Frontal cortex (tissue), 4 donors: ENCODE measurements at places on chromosomes 4 and X. TPM values are rescaled to one million over a fixed set of nuclear protein-coding genes. Genes with fewer than 3 reads are reported as not detected.

Gene TLR10
- total RNA-seq, result 1.6 TPM

Gene CBLL2
- not detected for total RNA-seq

Gene CABS1
- not detected for total RNA-seq

Gene OTUD6A
- not detected for total RNA-seq

Gene SPANXA2
- not detected for total RNA-seq

Gene PCDH10
- 110 TPM for total RNA-seq

Gene PLP1
- 11.8 TPM for total RNA-seq

DNA sequence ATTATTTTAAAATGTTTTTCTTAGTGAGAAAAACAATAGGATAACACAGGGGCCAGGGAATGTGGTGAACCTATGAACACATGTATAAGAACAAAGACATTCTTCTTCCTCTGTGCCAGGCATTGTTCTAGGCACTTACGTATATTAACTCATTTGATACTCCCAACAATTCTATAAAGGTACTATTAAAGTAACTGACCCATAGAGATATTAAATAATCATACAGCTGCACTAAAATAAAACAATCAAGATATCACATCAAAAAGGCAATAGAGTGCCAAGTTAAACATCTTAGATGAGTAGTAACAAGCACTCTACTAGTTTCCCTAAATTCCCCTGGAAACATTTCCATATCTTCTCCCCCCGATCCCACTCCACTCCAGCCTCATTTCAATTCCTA, 33.4 kb downstream of the SLC39A8 start:
- no peak for DNase-seq

DNA sequence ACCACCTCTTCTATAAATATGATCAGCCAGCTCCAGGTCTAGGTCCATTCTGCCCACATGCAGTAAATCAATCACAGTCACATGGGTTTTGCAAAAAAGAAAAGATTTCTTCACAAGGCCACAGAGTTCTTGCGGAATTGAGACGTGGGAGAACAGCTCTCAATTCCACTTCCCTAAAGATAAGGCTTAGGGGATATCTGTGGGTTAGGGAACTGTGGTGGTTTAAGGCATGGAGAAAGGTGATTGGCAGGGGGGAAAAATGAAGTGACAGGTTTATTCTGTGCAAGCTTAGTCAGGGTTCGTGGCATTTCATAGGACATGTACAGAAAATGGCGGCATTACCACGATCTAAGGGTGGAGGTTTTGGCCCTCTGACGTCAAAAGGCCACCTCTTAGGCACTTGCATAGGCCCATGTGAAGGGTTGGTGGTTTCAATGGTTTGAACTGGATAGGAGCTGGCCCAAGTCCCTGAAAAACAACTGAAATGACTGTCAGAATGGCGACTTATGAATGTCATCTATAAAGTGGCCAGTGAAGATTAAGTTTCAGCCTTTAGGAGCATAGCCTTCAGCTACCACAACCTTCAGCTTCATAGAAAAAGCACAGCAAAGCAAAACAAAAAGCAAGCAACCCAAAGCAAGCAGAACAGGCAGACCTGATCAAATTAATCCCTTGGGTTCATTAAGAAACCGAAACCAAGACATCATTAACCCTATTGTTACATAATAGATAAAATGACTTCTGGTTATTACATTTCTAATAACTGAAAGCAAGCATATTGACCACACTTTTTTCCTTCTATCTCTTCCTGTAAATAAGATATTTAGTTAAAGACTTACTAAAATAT, 289.8 kb upstream of the SFRP2 start:
- no peak for DNase-seq

DNA sequence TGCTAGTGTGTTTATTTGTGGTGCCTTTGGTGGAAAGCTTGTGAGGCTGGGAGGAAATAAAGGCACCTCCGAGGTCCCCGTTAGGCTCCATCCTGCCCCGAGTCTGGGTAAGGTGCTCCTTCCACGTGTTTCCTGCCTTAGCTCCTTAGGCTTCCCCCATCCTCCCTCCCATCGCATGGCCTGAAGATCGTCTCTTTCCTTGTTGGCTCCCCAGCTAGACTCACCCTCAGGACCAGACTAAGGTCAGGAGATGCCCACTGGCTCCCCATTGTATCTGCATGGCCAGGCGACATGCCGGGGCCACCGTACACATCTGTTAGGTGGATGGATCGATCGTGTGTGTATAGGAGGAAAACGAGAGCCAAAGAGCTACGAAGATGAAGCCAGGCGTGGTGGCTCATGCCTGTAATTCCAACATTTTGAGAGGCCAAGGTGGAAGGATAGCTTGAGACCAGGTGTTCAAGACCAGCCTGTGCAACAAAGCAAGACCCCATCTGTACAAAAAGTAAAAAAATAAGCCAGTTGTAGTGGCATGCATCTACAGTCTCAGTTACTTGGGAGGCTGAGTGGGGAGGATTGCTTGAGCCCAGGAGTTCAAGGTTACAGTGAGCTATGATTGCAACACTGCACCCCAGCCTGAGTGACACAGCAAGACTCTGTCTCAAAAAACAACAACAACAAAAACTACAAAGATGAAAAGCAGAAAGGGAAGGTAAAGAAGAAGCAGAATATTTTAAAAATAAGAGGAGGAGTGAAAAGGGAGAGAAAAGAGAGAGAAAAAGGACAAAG, 53.7 kb downstream of the SEPSECS start:
- no peak for DNase-seq

- no peak for DNase-seq
Measured at GRCh38 chr4:179747218-179747910, 2305.1 kb upstream of the AGA start.

DNA sequence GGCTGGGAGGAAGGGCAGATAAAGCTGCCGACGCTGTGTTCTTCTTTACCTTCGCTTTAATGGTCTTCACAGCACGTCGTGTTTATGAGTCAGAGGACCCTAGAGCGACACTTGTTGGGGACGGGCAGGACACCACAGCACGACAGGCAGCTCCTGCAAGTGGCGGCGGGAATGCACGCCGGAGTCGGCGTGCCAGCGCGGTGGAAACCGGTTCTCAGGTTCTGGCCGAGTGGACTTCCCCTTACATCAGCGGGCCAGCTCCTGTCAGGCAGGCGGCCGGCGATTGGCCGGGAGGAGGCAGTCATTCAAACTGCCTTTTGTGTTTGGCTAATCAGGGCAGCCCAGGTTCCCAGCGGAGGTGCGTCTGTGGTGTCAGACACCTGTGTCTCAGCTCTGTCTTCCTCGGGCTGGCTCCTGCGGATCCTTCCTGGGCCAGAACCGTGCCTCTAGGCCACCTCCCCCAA, 150.9 kb downstream of the SHROOM3 start:
- peak; percentile 48 for DNase-seq

DNA sequence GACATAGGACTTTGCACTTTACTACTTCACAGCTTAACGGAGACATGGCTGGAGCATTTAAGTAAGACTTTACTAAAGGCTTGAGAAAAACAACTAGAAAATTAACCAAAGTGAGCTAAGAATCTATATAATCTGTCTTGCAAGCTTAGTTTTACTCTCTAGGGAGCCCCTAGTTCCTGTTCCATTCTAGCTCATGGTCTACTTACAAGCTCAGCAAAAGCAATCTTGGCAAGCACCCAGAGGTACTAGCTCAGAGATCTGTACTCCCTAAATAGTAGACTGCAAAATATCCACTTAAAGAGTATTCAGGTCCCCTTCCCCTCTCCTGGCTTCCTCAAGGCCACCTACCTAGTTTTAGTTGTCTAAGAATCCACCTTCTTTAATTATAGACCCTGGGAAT, 469.0 kb downstream of the IDS start:
- no peak for DNase-seq
